ENCODE measurements at places on chromosomes 12 and 14.

DNA sequence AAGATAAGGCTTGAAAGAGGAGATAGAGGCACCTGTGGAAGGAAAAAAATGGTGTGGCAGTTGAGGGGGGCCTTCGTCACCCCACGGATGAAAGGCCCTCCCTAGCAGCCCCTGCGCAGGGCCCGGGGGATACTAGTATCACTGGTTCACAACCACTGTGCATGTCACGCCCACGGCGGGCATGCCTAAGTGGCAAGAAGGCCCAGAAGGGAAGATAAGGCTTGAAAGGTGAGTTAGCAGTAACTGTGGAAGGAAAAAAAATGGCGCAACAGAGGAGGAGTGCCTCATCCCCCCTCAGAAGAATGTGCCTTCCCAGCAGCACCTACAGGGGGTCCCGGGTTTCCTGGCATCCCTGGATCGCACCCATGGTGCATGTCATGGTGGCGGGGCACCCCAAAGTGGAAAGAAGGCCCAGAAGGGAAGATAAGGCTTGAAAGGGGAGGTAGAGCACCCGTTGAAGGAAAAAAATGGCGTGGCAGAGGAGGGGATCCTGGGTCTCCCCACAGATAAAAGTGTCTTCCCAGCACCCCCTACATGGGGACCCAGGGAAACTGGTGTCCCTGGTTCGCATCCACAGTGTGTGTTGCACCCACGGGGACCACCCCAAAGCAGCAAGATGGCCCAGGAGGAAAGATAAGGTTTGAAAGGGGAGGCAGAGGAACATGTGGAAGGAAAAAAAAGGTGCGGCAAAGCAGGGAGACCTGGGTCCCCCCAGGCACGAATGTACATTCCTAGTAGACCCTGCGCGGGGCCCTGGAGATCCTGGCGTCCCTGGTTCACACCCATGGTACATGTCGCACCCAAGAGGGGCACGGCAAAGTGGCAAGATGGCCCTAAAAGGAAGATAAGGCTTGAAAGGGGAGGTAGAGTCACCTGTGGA is 279.2 kb downstream of the ALG10 start:
- DNase-seq = no peak

- DNase-seq = peak; percentile 57
Observed at GRCh38 chr12:115916910-115917668, 360.4 kb downstream of the MED13L start.

GRCh38 chr12:75870878-75871277 is 160.7 kb downstream of the PHLDA1 start:
- no peak for DNase-seq

DNA sequence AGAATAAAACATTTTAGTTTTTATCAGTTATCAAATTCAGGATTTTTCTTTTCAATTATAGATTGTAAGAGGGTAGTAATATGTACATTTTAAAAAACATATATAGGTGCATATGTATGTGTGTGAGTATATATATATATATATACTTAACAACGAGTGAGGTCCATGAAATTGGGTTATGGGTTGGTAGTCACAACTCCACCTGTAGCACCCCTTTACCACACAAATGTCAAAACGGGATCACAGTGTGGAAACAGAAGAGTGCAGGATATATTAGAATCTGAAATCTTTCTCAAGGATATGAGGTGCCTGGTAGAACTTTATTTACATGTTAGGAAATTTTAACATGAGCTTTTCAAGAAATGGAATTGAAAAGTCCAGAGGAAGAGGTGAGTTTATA is 31.3 kb downstream of the MIA2 start:
- DNase-seq = no peak

DNA sequence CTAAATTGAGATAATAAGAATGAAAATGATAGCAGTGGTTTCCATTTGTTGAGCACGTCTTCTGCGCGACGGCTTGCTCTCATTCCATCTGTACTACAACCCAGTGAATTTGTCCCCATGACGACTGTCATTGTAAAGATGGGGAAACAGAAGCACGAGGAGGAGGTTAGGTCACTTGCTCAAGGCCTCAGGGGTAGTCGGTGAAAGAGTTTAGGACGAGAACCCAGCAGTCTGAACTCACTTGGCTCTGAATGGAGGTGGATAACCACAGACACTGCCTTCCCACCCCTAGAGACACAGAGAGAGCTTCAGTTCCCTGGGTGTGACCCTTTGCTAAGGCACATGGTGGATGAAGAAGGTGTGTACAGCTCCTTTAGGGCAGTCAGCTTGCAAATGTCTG is 30.9 kb upstream of the PLEKHG3 start:
- DNase-seq = no peak

- DNase-seq = no peak
Observed at GRCh38 chr12:79067977-79068376, 203.4 kb downstream of the SYT1 start.

DNA sequence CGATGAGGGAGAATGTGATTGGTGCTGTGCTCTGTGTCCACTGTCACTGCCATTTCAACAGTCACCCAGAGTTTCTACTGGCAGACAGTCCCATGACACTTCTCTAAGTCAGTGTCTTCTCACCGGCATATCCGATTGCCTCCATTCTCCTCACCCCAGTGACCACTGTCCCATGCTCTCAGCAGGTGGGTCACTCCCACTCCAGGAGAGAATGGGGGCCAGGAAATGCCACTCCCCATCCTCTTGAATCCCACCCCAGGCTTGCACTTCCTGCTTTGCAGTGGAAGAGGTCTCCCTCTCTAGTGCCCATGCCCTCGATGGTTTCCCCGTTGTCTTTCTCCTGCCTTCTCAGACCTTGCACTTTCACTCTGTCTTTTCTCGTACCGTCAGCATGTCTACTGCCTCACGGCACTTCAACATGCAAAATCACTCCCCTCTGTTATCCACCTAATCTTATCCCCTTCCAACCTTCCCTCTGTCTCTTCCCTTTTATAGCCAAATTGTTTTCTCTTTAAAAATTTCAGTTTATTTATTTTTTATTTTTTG is 2.2 kb upstream of the EP400 start:
- no peak for DNase-seq

DNA sequence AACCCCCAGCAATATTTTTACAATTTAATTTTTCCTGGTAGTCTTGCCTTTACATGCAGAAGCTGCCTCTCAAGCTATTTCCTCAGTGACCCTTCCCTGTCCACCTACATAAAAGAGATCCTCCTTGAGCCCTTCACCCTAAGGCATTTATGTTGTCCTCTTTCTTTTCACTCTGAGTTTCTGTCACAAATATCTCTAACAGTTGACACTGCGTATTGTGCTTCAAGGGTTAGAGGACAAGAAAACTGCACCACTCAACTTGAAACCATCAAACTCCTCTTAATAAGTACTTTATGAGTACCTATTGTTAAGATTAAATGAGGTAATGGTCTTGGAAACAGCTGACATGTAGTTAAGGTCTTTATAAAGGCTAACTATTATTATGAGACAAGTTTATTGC is 557.7 kb downstream of the TRHDE start:
- DNase-seq = no peak

DNA sequence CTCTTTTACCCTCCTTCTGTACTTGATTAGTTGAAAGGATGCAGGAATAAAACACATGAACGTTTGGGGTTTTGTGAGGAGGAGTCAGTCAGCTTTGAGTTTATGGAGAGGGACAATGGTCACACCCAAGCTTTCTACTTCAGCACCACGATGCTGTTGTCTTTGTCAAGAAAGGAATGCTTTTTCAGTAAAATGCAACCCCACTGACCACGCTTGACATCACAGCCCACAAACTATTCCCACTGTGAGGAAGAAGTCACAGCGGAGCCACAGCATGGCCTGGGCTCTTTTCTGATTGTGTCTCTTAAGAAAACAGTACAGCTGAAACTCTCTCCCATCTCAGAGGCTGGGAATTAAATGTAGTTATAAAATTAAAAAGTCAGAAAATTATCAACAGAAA is 135.2 kb downstream of the APAF1 start:
- DNase-seq = no peak

- no peak for DNase-seq
Observed at GRCh38 chr14:79831195-79831892, 380.0 kb downstream of the DIO2 start.

DNA sequence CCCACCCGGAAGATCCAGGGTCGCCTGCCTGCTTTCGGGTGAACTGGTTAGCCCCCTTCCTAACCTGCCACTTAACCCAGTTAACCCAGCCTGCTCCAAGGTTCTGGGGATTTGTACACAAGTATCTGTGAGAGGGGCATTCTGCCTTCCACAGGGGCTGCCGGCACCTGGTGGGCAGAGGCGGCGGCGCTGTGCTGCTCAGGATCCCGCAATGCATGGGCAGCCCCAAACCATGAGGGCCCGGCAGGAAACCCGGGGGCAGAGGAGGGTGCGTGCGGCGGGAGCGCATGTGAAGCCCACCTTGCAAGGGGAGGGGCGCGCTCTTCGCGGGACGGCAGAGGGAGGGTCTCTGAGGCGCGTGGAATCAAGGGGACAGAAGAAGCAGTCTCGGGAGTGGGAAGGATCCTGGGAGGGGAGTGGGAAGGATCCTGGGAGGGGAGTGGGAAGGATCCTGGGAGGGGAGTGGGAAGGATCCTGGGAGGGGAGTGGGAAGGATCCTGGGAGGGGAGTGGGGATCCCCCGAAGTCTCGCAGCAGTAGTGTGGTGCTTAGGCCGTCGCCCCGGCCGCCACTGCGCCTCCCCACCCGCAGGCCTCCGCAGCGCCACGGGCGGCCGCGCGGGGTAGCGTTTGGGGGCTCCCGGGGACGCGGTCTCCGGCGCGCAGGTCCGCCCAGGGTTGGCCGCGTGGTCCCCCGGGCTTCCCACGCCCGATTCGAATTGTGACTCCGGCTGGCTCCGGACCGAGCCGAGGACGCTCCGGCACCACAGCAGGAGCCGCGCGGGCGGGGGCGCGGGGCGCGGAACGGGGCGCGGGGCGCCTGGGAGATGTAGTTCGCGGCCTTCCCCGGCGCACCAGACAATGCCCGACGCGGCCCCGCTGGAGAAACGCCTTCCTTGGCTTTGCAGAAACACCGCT is 4.9 kb upstream of the MTA1 start:
- DNase-seq = peak; percentile 77

DNA sequence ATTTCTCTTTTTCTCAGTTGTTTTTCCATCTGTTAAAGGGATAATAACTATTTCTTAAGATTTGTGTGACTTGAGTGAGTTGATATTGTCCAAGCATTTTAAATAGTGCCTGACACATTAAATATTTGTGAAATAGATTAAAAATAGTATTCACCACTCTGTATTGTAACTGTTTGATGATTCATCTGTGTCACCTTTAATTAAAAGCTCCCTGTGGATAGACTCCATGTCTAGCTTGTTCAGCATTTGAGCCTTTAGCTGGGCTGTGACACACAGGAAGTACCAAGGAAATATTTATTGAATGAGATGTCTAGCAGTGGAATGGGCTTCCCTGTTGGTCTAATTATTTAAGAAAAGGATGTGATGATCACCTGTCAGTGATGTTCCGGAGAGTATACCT is 1.8 kb upstream of the GLIPR1L2 start:
- DNase-seq = no peak

GRCh38 chr12:68393417-68393816 is 61.3 kb upstream of the MDM1 start:
- no peak for DNase-seq

DNA sequence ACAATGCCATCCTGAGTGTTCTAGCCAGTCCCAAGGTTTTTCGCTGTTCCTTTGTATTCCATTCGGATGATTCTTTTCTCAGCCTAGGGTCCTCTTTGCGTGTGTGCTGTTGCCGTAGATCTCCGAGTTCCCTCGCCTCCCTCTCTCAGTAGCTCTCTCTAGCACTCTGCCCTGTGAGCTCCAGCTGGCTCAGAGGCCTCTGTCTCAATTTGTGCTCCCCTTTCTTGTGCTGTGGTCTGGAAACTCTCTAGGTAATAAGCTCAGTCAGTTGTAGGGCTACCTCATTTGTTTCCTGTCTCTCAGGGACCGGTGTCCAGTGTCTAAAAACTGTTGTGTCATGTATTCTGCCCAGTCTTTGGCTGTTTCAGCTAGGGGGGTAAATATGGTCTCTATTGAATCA is 179.3 kb downstream of the PCNX1 start:
- no peak for DNase-seq

DNA sequence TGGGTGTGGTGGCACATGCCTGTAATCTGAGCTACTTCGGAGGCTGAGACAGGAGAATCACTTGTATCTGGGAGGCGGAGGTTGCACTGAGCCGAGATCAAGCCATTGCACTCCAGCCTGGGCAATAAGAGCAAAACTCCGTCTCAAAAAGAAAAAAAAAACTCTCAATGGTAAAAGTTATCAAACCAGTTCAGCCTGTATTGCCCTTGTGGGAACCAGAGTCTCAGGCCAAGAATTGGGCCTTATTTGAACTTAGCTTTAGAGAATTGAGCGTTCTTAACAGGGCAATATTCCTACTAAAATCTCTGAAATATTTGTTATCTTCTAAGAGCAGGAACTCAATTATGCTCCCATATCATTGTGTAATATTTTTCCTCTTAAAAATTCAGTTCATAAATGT is 7.7 kb upstream of the MDM2 start:
- DNase-seq = no peak

DNA sequence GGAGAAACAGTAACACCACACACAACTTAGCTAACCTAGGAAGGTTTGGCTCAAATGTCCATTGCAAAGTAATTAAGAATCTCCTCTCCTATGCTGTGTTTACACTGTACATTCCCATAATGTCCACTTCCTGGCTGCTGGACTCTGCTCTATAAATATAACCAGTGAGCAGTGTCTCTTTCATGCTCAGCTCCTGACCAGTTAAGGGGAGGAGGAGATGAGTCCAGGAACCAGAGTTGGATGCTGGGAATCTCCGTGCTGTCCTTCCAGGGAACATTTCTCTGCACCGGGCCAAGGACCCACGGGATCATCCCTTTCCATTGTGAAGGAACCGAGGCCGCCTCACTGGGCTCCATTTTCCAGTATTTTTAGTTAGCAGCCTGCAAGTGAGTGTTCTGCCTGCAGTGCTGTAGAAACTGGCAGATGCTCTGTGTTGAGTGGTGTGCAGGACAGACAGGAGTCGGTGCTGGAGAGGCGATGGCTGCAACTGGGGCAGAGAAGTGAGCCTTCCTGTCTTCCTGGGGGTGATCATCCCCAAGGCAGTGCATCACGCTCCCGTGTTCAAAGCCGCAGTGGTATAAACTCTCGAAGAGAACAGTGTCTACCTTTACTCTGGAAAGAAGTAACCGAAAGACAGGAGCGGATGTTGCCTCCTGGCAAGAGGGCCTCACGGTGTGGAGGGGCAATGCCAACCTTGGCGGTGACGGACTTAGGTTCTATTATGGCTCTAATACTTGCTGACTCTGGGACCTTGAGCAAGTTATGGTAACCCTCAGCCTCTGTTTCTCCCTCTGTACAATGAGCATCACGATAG is 195.5 kb downstream of the CACNA1C start:
- DNase-seq = no peak

GRCh38 chr12:1591543-1591942 is 2.8 kb downstream of the FBXL14 start:
- DNase-seq = no peak

GRCh38 chr12:62919838-62920237 is 15.1 kb downstream of the PPM1H start:
- peak; percentile 90 for DNase-seq

Measured in NCI-H2107 (cell line).